ENCODE measurements at places on chromosomes 7 and 10. TPM values are rescaled to one million over a fixed set of nuclear protein-coding genes. Genes with fewer than 3 reads are reported as not detected.

The CYP2C9 gene
- total RNA-seq = not detected

The SHTN1 gene
- total RNA-seq = 24.8 TPM

The GIMAP7 gene
- not detected for total RNA-seq

The AGBL3 gene
- total RNA-seq = 1.2 TPM

The AGAP4 gene
- total RNA-seq = 5.0 TPM

The AKR1B1 gene
- 2,521 TPM for total RNA-seq

The TDRD1 gene
- not detected for total RNA-seq

The TSPAN12 gene
- total RNA-seq = 0.52 TPM

The LBX1 gene
- not detected for total RNA-seq

The CHST3 gene
- 35.6 TPM for total RNA-seq

The ITPRID1 gene
- total RNA-seq = not detected

The SPDYE1 gene
- total RNA-seq = not detected

The HMX3 gene
- total RNA-seq = not detected

The LRRC18 gene
- not detected for total RNA-seq

The VAX1 gene
- total RNA-seq = 1.3 TPM

The CYP3A7 gene
- total RNA-seq = not detected

The KCNH2 gene
- total RNA-seq = 1.0 TPM

The PARD3 gene
- total RNA-seq = 70.7 TPM

The SORCS3 gene
- not detected for total RNA-seq

The BTBD16 gene
- 0.58 TPM for total RNA-seq

The ZP3 gene
- 17.6 TPM for total RNA-seq

The GDF10 gene
- total RNA-seq = not detected

The PDE1C gene
- 3.3 TPM for total RNA-seq

The LRRD1 gene
- total RNA-seq = not detected

The HGF gene
- total RNA-seq = not detected

The CASP2 gene
- total RNA-seq = 18.6 TPM

The IGF2BP3 gene
- total RNA-seq = 28.8 TPM

The LGI1 gene
- not detected for total RNA-seq

The PVRIG gene
- not detected for total RNA-seq

The TMEM225B gene
- total RNA-seq = 0.76 TPM

The HTR7 gene
- total RNA-seq = 0.12 TPM
